Left renal pelvis (tissue), 4 donors: ENCODE measurements at places on chromosomes 7 and 10.

GRCh38 chr7:138091032-138091431 is 14.8 kb downstream of the AKR1D1 start:
- DNase-seq: no peak

GRCh38 chr10:61655335-61655851 is 7.3 kb upstream of the CABCOCO1 start:
- no peak for DNase-seq

DNA sequence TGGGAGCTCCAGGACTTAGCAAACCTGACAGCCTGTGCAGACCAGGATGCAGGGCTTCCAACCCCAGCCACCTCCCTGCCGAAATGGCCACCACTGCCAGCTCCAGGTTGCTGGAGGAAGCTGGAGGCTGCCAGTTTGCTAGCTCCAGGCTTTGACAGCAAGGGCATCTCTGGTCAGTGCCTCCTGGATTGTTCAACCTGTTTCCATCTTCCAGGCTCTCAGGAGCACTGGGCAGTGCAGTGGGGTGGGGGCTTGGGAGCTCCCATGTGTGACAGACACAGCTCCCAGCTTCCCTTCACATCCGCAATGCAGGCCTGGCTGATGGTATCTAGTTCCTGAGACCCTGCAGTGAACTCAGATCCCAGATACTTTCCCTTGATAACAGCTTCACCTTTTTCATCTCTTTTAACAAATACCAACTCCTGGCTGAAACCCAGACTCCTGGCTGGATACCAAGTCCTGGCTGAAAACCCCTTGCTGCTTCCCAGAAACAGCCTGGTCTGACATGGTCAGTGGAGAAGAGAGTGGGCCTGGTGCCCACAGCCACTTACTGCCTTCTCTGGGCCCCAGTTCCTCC is 20.8 kb upstream of the RET start:
- no peak for DNase-seq

GRCh38 chr7:158450476-158451124 is 137.0 kb downstream of the PTPRN2 start:
- no peak for DNase-seq

GRCh38 chr7:142607351-142607750 is 141.9 kb upstream of the PRSS1 start:
- DNase-seq: no peak

- DNase-seq: no peak
Observed at GRCh38 chr10:33520223-33520622, 185.8 kb upstream of the NRP1 start.

DNA sequence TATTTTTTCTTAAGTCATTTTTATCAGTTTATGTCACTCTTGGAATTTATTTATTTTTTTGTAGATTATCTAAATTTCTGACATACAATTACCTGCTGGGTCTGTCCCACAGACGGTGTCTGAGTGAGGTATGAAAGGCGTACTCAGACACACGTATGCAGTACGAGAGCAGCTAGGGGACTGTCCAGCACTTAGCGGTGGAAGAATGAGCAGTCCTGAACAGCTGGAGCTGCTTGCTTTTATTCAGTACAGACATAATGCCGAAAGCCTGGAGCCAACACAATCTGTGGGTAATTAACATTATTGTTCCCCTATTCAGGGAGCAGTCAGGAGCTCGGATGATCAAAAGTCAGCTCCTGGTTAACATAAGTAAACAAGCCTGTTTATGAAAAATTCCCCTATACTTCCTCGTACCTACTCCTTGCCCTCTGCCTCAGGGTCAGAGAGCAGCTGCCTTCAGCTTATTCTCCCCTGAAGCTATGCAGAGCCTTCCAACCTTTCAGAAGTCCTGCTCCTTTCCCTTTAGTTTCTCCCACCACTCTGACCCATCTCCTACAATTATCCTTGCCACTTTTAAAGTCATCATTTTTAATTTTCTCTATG is 488.0 kb upstream of the POM121L12 start:
- DNase-seq: no peak

GRCh38 chr7:37666026-37666799 is 17.4 kb upstream of the GPR141 start:
- no peak for DNase-seq

GRCh38 chr10:29131952-29132547 is 156.8 kb upstream of the LYZL1 start:
- DNase-seq: no peak

GRCh38 chr7:38704041-38704547 is 72.9 kb upstream of the AMPH start:
- DNase-seq: no peak

GRCh38 chr10:103853428-103854264 is 1.7 kb downstream of the SH3PXD2A start:
- DNase-seq: no peak

DNA sequence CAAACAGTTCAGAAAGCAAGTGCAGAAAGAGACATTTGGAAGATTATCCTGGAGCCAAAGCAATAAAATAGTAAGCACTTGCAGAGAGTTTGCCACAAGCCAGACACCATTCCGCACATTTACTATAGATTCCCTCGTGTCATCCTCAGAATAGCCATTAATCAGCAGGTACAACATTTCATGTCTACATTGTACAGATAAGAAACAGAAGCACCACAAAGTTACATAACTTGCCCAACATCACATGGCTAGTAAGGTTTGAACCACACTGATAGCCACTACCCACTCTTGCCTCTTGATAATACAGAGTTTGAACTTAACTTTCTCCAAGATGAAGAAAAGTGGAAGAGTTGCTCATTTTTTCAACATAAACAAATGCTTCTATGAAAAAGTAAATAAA is 40.6 kb upstream of the GHITM start:
- DNase-seq: no peak

DNA sequence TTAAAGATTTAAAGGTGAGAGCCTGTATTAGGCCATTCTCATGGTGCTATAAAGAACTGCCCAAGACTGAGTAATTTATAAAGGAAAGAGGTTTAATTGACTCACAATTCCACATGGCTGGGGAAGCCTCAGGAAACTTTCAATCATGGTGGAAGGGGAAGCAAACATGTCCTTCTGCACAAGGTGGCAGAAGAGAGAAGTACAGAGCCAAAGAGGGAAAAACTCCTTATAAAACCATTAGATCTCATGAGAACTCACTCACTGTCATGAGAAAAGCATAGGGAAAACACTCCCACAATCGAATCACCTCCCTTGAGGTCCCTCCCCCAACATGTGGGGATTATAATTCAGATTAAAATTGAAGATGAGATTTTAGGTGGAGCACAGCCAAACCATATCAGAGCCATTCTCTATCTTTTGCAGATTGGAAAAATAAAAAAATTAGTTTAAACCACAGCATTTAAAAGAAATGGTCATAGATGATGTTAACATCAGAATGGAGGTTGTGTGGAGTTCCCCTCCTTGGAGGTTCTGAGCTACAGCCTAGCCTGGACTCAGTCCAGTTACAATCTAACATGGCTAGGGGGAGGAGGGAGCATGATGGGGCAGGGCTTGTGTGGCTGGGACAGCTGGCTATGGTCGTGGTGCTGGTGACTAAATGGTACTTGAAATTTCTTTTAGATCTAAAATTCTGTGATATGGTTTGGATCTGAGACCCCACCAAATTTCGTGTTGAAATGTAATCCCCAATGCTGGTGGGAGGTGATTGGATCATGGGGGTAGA is 33.1 kb downstream of the GSTO2 start:
- DNase-seq: no peak

- DNase-seq: no peak
Observed at GRCh38 chr7:46201961-46202360, 280.9 kb upstream of the IGFBP3 start.

DNA sequence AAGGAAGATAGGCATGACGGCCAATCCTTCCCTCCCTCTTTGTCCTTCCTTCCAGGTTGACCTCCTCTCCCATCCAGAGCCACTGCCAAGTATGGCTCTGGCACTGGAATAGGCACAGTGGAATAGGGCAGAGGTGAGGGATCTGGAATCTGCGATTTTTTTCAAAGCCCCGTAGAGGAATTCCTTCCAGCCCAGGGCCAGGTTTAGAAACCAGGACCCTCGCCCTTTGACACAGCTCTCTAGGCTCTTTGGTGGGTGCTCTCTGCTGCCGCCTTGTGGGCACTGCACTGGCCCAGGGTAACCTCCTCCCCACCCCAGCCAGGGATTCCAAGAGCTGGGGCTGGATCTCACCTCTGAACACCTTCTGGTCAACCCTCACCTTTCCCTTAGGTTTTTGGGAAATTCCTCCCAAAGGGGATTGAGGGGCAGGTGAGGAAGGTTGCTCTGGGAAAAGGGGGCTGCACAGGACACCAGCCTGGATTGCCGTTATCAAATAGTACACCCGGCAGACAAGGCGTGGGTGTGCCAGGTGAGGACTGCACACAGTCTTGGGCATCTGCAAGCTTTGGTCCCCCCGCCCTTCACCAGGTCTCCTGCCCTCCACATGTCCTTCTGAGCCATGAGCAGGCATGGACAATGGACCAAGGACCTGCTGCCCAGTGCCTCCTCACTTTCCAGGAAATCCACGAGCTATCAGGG is 22.8 kb downstream of the C10orf105 start:
- no peak for DNase-seq

GRCh38 chr7:155996718-155997280 is 184.5 kb upstream of the SHH start:
- no peak for DNase-seq

- DNase-seq: no peak
Observed at GRCh38 chr7:55502858-55503440, 69.4 kb downstream of the VOPP1 start.

DNA sequence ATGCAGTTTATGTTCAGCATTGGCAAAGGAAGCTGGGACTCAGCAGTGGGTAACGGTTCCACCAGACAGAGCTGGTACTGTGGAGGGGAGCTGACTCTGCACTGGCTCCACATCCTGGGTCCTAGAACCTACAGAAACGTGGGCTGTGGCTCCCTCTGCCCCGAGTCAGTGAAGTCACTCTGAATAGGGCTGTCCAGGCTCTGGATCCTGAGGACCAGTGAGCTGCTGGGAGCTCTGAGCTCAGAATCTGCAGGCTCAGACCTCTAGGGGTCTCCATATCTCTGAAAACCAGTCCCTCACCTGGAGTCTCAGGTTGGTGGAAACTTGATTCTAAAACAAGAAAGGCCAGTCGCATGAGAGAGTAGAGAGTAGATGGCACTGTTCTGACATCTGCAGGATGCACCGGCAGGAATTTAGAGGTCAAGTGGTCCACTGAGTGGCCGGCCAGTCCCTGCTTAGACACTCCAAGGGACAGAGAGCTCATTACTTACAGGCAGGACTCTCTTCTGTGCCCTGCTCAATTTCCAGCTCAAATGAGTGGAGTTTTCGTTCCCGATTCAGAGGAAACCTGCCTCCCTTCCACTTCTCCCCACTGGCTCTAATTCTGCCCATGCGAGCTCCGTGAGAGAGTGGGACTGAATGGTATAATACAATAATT is 18.6 kb downstream of the NPFFR1 start:
- DNase-seq: no peak

DNA sequence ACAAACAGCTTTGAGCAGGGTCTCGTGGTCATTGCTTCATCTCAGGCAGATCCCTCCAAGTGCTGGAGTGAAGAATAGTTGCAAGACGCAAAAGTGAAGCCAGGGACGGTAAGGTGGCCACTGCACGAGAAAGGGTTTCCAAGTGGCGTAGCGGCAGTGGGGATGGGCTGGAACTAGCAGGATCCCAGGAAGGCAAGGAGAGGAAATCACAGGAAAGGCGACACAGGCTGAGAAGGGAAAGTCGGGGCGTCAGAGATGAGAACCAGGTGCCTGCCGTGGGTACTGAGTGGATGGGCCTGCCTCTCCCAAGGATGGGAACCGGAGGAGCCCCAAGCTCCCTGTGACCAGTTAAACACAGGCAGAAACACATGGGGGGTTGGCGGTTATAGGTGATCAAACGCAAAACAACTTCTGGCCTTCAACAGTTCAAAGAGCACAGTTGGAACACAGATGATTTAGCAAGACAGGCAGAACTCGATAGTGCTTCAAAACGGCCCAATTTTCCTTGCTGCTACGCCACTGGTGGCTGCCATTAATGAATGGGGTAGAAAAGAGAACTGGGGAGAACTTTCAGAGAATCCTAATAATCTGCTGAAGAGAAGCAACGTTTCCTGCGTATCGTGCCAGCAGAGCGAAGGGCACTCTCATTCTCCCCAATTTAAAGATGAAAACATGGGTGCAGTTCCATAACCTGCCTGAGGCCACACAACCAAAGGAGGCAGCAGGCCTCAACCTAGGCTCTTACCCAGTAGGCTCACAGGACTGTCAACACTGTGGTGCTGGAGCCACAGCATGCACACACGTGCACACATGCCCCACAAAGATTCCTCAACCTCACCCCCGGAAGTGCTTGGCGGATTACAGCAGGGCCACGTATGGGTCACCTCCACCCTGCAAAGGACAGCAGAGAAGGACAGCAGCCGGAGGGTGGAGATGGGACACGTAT is 61.9 kb downstream of the MAD1L1 start:
- no peak for DNase-seq

- no peak for DNase-seq
Observed at GRCh38 chr7:3757059-3757458, 456.0 kb downstream of the SDK1 start.

GRCh38 chr10:30241422-30242110 is 107.5 kb downstream of the MTPAP start:
- DNase-seq: no peak

DNA sequence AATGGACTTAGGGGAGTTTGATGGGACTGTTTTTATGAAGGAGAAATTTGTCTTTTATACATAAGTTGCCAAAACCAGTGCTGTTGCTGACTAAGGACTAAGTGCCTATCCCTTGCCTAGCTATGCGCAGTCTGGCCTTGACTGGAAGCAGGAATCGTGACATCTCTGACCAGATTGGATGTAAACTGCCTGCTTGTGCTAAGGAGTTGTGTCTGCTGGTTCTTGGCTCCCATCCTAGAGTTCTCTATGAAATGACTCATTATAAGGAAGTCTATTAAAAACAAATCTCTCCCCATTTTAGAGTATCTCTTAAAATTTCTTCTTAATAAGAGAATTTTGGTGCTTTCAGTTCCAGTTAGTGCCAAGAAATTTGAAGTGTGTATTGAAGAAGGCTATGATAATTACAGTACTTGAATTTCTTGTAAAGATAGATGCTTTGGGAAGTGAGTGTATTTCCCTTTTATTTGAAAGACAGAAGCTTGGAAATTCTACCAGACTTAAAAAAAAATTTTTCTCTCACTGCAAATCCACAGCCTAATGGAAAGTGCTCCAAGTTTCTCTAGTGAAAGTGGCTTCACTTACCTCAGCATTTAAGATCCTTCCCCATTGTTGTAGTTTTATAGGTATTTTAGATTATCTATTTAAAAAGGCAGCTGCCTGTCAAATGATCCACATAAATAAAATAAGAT is 77.6 kb downstream of the BICC1 start:
- DNase-seq: no peak

GRCh38 chr10:1048349-1048731 is 579 bp downstream of the IDI1 start:
- peak; percentile 25 for DNase-seq

- no peak for DNase-seq
Observed at GRCh38 chr10:74194545-74194944, 43.5 kb downstream of the ADK start.

GRCh38 chr7:94417306-94417705 is 22.6 kb downstream of the COL1A2 start:
- no peak for DNase-seq
